Effector CD4-positive, alpha-beta T cell (primary cell): ENCODE measurements at places on chromosomes 1 and 21.

DNA sequence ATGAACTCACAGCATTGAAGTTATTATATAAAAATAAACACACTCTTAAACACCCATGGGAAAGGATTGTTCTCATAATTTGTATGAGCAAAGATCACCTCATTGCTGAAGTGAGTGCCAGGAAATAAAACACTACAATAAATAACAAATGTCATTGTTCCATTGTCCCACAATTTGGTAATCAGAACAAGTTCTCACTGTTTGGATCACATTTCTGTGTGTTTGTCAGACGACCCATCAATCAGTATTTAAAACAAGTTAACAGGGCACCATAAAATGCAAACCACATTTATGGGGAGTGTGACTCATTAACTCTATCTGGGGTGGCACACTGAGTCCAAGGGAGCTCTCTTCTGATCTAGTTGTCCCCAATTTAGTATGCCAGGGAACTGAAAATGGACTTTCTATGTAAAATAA is 124.5 kb downstream of the PTPRC start:
- DNase-seq: no peak

DNA sequence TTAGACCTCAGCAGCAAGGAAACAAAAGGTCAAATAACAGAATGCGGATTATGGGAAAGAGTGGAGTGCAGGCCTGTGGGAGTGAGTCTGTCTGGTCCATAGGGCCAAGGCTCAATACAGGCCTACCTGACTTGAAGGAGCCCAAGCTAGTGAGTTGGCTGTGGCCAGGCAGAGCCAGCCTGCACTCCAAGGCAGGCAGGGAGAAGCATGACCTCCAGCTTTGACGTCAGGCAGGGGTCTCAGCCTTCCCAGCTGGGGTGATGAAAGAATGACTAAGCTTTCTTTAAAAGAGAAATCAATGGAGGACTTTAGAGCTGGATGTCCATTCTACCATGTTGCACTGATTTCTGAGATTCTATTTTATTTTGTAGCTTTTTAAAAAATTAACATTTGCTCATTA is 62.8 kb downstream of the RHOU start:
- no peak for DNase-seq

GRCh38 chr1:56215771-56216170 is 363.6 kb downstream of the PLPP3 start:
- DNase-seq: no peak

- no peak for DNase-seq
Observed at GRCh38 chr1:184324972-184325371, 61.9 kb upstream of the C1orf21 start.

DNA sequence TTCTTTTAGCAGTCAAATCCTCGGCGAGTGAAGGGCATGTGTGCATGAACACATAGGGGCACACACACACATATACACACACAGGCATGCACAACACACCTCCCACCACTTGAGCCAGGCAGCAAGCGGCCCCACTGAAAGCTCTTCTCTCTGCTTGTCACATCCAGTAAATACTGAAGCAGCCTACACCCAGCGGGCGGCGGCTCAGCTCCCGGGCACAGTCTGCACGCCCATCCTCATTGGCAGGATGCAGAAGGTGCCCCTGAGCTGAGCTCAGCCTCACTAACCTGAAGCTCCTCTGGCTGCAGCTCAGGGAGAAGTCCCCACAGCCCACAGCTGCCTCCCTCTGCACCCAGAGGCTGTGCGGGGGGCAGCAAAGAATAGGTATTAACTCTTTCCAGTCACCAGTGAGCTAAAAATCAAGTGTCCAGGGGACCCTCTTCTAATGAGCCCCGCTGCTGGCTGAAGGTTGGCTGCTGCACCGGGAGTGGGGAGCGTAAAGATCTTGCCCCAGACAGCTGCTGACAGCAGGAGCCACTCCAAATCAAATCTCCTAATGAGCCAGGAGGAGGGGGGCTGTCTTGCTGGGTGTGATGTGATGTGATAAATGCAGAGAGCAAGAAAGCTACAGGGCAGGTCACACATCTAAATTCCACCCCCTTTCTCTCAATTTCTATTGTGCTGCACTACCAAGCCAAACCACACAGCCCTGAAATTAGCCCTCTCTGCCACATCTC is 12.5 kb downstream of the RGS8 start:
- no peak for DNase-seq

DNA sequence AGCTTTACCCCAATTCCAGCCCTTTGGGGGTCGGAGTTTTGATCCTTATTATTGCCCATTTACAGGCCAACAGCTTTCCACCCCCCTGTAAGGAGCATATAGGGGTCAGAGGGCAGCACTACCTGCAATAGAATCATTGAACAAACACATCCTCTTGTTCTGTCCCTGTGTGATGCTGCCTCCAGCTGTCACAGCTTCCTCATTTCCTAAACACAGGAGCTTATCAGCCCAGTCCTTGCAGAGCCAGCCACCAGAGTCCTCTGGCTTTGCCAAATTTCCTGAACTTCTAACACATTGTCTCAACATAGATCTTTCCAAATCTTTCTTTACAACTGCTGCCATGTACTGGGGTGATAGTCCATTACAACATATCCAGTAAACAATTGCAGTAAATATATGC is 32.8 kb upstream of the PTBP2 start:
- no peak for DNase-seq

GRCh38 chr1:15197591-15198447 is 44.3 kb downstream of the TMEM51 start:
- DNase-seq: no peak

DNA sequence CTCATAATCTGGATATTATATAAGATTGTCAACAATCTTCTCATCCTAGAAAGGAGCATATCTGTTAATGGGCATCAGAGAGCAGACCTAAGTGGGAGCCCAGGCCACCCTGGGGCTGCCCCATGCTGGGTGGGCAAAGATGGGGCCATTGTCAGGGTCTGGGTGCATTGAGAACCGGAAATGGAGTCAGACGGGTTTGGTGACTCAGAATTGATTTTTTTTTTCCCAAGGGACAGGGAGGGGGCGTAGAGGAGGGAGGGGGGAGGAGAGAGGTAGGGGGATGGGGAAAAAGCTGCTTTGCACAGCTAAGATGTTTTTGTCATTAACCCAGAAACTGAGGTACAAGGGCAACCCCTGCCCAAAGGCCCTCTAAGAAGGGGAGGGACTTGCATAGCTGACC is 1.3 kb downstream of the ATXN7L2 start:
- DNase-seq: no peak

DNA sequence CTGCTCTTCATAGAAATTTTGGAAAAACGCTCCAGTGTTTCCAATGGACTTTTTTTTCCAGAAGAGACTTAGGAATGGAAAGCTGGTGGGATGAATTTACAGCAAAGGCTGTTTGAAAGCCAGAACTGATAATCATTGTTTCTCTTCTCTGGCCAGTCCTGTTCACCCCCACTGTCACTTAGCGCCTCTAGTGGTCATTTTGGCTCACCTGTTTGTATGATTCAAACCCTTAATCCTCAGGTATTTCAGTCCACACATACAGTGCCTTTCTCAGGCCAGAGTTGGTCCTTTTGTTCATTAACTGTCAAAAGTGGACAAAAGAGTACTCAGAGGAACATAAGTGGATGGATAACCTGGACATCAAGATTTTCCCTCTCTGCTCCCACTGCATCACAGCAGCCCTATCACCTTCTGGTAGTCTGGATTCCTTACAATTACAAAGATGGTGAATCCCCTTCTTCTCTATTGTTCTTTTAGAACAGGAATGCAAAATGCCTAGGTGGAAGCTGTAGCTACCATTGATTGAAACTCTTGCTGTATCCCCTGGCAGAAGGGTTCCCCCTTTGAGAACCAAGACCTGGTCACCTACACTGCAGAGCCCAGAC is 177.6 kb upstream of the OLFM3 start:
- no peak for DNase-seq

- DNase-seq: no peak
Observed at GRCh38 chr1:186828611-186829454, at the start of gene PLA2G4A. Gene PLA2G4A (plus strand): TSS chr1:186828949. CDS start chr1:186854355, 25,406 bp downstream.
